Activated CD4-positive, alpha-beta T cell treated with anti-CD3 and anti-CD28 coated beads, Interleukin-2, amount 50 U/mL, for 48 hours (primary cell): ENCODE measurements at places on chromosomes 16 and 17.

- DNase-seq = no peak
Observed at GRCh38 chr17:36870720-36870999, 66.6 kb upstream of the LHX1 start.

GRCh38 chr16:50430076-50430475 is 61.3 kb upstream of the BRD7 start:
- DNase-seq = no peak

DNA sequence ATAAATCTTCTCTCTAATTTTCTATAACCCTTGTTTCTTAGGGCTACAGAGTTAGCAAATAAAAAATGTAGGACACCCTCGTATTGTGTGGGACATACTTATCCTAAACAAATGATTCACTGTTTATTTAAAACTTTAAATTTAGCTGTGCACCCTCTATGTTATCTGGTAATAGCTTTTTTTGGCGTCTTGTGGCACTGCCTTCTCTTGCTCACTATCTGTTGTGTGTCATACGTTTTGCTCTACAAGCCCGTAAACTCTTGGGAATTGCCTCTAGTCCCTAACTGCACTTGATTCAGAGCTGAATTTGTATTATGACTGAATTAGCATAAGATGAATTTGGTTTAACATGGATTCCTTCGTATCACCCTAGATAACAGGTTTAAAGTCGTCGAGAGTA is 144.3 kb upstream of the MYOCD start:
- DNase-seq = no peak

GRCh38 chr17:39487946-39488345 is 26.7 kb downstream of the CDK12 start:
- no peak for DNase-seq

- DNase-seq = no peak
Observed at GRCh38 chr17:79392598-79392997, 218.3 kb downstream of the RBFOX3 start.

- DNase-seq = peak; percentile 75
Observed at GRCh38 chr17:62478424-62478879, at the start of gene TLK2. TSS of gene TLK2 (plus strand) at chr17:62478825. CDS start at chr17:62481126, 2,301 bp downstream.

DNA sequence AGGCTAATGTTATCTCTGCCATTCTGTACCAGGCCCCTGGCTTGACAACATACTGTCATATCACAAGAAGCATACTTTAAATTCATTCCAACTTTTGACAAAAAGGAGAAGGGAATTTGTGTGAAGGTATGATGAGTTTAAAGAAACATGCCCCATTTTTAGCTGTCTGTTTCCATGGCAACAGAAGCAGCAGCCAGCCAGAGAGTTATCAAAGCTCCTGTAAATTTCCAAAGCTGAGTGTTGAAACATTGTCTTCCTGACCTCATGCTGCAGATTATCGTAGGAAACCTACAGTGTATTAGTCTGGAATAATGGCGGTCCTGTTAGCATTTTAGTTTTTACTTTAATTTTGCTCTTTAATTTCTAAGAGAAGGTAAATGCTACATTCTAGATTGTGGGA is 124.9 kb downstream of the MRTFB start:
- no peak for DNase-seq

- DNase-seq = no peak
Observed at GRCh38 chr17:4010754-4011153, 46.5 kb upstream of the ATP2A3 start.

- peak; percentile 27 for DNase-seq
Observed at GRCh38 chr16:17238285-17239028, 232.3 kb downstream of the XYLT1 start.

DNA sequence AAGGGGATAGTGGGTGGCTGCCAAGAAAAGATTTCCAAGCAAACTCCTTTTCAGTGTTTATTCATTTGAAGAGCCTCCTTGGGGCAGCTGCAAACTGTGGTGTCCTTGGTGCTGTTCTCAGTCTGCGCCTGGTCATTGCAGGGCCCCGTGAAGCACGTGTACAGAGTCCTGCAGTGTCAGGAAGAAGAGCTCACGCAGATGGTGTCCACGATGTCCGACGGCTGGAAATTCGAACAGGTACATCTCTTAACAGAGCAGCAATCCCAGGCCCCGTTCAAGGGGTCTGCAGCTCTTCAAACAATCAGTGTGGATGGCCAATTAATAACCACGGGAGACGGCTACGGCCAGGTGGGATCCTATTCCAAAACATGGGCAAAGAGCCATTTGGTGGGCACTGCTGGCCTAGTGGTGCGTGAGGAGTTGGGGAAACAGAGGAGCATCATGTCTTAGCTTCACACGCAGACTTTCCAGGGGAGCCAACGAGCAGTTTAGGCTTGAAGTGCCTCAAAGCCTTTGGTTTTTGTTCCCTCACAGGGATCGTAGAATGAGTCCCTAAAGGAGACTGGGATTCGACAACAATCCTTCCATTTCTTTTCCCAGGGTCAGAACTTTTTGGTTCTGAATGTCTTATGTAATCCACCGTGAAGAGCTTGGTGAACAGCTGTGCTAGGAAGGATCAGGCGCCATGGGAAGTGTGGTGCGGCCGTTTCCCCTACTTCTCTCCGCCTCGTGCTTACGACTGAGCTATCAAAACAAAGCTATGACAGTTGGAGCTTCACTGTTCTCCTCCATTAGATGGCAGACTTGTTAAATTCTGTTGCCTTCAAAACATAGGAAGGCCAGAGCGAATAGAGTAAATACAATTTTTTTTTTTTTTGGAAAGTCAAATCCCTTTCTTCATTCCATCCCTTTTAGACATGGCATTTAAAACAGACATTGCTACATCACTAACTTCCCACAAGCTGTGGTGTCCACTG is 12.6 kb downstream of the KCTD2 start:
- DNase-seq = no peak

DNA sequence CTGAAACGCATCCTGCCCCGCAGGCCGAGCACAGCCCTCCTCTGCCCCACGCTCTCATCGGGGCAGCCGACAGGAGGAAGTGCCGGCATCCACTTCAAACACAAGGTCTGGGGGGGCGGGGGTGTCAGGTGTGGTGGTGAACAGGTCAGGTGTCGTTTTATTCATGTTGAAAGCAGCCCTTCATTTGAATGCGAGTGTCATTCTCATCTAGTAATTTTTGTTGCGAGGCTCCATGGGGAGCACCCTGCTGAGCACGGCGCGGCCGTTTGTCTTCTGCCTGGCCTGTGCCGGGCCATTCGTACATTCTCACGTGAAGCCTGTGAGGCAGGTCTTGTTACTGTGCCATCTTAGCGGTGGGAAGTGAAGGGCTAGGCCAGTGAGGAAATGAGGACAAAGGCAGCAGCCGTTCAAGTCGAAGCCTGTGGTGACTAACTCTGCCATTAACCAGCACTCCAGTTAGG is 1.9 kb downstream of the ACSF3 start:
- DNase-seq = no peak

DNA sequence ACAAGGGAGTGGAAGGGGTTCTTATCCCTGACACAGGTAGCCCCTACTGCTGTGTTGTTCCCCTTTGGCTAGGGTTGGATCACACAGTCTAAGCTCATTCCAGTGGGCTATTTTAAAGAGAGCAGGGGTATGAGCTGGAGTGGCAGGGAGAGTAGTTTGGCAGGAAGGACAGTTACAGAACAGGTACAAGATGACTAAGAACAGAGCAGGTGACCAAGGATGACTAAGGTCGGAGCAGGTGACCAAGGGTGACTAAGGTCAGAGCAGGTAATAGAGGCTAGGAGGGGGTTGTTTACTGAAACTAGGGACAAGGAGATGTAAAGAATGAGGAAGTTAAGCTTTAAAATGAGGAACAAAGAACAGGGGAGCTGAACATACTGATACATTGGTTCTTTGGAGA is 58.8 kb downstream of the UTP18 start:
- DNase-seq = no peak

- no peak for DNase-seq
Observed at GRCh38 chr17:35189291-35189690, 4.9 kb downstream of the SLC35G3 start.

GRCh38 chr17:34624767-34625383 is 45.5 kb downstream of the TMEM132E start:
- DNase-seq = no peak

- DNase-seq = peak; percentile 56
Observed at GRCh38 chr16:2152695-2153506, 2.7 kb upstream of the TRAF7 start.

DNA sequence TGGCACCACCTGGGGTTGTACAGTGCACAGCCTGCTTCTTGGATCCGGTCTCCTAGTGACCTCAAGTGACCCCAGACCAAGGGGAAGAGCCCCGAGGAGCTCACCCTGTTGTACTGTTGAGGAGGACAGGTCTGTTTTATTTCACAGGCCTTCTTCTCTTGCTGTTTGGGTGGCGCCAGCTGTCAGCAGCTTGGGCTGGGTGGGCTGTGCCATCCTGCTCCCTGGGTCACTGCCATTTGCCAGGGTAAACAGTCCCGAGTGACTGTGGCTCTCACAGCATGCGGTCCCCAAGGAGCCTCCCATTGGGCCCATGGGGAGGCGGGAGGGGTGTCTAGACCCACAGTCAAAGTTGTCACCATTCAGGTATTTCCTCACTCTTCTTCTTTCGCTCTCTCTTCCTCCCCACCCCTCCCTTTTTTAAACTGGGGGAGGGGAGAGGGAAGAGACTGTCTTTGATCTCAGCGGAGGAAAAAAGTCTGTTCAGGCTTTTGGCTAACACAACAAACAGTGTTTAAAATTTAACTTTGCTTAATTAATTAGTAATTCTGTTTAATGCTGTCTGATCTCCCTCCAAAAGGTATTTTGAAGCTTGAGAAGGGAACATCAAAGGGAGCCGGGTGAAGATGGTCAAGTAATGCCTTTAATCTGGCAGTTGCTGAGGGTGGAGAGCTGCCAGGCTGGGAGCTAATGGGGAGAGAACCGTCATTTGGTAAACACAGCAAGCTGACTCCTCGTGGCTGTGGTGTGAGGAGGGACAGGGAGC is 64.0 kb downstream of the SNX20 start:
- no peak for DNase-seq

DNA sequence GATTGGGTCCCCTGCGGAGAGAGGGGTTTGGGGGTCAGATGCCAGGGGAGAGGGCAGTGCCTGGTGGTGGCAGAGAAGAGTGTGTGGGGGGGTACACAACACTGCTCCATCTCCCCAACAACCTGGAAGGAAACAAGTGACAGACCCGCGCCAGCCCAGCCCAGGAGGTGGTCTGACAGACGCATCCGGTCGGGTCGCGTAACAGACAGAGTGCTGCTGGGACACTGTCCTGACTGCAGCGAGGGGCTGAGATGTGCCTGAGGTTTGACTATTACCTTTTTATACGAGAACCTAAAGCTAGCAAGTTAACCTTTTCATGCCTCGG is 16.2 kb downstream of the UNC13D start:
- no peak for DNase-seq

GRCh38 chr17:8883353-8883752 is 15.9 kb upstream of the PIK3R6 start:
- no peak for DNase-seq

- peak; percentile 68 for DNase-seq
Observed at GRCh38 chr16:68074850-68075555, 10.2 kb upstream of the NFATC3 start.

DNA sequence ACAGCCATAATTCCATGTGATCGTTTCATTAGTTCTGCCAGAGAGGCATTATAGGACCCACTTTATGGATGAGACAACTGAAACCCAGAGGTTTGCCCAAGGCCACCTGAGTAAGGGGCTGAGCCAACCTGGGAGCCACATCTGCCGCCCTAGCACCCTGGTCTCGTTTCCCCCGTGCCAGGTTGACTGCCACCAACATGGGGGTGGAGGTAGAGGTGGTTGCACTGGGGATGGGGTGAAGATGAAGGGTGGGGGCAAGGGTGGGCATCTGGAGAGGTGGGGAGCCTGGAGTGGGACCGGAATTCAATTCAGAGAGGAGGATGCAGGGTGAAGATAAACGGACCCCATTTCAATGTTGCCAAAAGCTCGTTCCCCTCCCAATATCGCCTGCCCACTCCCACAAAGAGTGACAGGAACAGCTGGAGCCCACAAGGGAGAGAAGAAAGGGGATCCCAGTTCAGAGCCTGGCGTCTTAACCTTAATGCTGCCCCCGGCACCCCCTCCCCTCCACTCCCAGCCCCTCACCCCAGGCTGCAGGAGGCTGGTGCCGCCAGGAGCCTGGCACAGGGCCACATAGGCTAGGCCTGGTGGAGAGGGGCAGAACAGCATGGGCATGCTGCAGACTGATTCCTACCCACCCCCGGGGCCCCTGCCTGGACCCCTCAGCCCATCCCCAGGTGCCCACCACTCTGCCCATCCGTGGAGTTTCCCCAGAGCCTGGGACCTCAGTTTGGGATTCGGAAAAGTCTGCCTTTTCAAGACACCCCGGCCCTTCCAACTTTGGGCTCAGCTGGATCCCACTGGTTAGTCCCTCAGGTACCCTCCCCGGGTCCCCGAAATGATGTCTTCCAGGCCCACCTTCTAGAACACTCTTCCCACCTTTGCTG is 29.6 kb downstream of the NGFR start:
- DNase-seq = no peak

DNA sequence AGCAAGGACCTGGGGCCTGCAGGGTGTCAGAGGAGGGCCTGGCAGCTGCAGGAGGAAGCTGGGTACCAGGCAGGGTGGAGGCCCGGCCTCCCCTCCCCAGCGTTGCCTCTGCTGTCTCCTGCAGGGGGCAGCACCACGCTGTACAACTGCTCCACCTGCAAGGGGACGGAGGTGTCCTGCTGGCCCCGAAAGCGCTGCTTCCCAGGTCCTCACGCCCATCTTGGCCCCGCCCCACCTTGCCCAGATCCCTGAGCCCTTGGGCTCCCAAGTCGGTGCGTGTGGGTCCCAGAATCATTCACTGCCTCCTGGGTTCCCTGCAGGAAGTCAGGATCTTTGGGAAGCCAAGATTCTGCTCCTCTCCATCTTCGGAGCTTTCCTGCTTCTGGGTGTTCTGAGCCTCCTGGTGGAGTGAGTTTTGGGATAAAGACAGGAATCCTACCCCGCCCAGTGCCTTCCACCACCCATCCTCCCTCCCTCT is 1.2 kb downstream of the TMEM95 start:
- peak; percentile 92 for DNase-seq

DNA sequence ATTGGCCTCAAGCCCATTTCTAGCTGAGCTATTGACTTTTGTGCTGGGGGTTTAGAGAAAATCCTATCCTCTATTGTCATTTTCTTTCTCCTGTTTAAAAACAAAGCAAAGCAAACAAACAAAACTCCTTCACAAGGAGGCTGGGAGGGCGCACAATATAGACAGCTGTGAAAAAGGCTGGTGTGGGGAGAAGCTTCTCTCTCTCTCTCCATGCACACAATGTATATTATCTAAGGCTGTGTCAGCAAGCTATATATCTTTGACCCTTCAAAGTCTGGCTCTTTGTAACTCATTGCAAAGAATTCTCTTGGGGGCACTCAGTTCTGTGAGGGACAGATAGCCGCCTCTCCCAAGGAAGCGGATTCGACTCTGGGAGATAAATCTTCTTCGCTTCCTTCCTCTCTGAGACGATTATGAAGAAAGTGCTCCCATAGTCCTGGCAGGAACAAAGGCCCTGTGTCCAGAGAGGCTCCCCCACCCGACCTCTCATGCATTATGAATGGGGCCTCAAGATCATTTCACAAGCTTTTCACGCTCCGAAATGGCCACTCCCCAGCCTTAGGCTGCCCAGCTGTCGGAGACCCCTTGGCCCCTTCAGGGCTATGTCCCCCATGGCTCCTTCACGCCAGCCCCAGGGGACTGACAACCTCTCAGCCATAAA is 33.2 kb upstream of the MEAK7 start:
- DNase-seq = no peak
